ENCODE measurements at places on chromosomes 5 and 9. TPM values are rescaled to one million over a fixed set of nuclear protein-coding genes. Genes with fewer than 3 reads are reported as not detected.

SH3GL2 gene
- total RNA-seq: not detected

DEPDC1B gene
- total RNA-seq: 35.0 TPM

SPATA9 gene
- not detected for total RNA-seq

REEP2 gene
- total RNA-seq: 2.2 TPM

TRIM32 gene
- total RNA-seq: 11.0 TPM

FOXI1 gene
- total RNA-seq: not detected

PCDHB16 gene
- total RNA-seq: not detected

DNA sequence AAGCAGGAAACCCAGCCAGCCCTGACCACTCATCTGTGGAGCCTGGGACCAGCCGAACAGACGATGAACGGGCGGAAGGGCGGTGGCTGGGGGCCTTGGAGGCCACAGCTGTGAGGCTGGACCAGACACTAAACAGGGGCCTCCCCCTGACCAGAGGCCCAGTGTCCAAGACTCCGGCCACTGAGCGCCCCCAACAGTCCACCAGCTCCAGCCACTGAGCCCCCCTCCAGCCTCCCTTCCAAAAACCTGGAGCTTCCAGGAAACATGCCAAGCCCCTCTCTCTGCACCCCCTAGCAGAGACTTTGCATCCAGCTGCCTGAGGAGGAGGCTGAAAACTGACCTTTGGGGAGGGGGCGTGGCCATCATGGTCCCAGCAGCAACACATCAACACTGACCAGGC is 23.2 kb downstream of the CNTFR start:
- DNase-seq: no peak

- no peak for DNase-seq
Observed at GRCh38 chr5:111960476-111961215, 203.7 kb upstream of the NREP start.

DNA sequence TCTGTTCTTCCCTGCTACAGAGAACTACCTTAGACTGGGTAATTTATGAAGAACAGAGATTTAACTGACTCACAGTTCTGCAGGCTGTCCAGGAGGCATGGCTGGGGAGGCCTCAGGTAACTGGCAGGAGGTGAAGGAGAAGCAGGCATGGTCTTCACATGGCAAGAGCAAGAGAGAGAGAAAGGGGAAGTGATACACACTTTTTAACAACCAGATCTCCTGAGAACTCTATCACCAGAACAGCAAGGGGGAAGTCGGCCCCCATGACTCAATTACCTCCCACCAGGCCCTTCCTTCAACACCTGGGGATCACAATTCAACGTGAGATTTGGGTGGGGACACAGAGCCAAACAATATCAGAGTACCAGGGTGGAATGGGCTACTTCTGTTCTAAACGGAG is 766.8 kb downstream of the TLE1 start:
- DNase-seq: no peak

GRCh38 chr9:128062846-128063831 is 4.0 kb downstream of the NAIF1 start:
- DNase-seq: no peak

DNA sequence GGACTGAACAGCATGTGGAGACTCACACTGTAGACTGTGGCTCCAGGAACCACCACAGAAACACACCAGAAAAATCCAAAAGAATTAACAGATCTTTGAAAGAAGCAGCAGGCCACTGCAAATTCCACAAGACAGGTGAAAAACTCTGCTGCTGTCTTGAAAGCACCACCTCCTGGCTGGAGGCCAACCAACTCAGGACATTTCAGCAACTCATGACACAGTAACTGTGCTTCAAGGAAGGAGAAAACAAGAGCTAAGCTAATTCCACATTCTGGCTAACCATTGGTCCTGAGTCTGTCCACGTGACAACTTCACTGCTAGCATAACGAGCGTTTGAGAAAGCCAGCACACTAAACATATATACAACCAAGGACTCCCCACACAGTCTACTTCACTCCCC is 625.1 kb downstream of the PRELID2 start:
- no peak for DNase-seq

- no peak for DNase-seq
Observed at GRCh38 chr5:86964889-86965288, 302.8 kb upstream of the RASA1 start.

- no peak for DNase-seq
Observed at GRCh38 chr5:169121630-169122420, 179.1 kb downstream of the SLIT3 start.

GRCh38 chr5:44329716-44330115 is 59.5 kb downstream of the FGF10 start:
- DNase-seq: no peak

GRCh38 chr9:128136816-128137793 is 9.6 kb upstream of the PTGES2 start:
- no peak for DNase-seq

- no peak for DNase-seq
Observed at GRCh38 chr5:113824307-113824706, 310.8 kb downstream of the YTHDC2 start.

GRCh38 chr5:16712620-16713019 is 95.8 kb upstream of the RETREG1 start:
- DNase-seq: no peak

DNA sequence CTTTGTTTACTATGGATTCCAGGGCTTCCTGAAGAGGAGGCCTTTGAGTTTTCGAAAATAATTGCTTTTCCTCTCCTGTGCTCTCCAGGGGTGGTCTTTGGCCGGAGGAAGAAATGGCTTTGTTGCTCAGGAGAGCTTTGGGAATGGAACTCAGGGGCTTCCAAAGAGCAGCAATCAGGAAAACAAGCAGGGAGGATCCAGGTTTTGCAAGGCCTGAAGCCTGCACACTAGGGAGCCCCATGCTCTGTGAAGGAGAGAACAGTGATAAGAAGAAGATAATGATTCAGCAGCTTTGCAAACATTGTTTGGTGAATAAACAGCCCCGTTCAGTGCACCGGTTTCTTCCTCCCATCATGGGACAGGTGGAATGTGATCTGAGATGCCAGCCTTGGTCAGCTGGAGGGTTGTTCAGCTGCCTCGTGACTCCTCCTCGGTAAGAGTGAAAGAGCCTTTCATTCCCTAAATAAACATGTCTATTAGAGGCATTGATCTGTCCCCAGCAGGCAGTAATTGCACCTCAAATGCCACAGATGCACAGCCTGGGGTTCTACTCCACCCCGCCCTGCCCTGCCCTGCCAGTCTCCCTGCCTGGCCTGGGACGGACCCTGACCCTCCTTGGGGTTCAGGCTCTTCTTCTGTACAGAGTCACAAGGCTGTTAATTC is 11.5 kb upstream of the ALDH1B1 start:
- DNase-seq: no peak

GRCh38 chr9:13118313-13118712 is 161.2 kb downstream of the MPDZ start:
- DNase-seq: no peak

- no peak for DNase-seq
Observed at GRCh38 chr5:152503206-152503605, 98.1 kb upstream of the NMUR2 start.

DNA sequence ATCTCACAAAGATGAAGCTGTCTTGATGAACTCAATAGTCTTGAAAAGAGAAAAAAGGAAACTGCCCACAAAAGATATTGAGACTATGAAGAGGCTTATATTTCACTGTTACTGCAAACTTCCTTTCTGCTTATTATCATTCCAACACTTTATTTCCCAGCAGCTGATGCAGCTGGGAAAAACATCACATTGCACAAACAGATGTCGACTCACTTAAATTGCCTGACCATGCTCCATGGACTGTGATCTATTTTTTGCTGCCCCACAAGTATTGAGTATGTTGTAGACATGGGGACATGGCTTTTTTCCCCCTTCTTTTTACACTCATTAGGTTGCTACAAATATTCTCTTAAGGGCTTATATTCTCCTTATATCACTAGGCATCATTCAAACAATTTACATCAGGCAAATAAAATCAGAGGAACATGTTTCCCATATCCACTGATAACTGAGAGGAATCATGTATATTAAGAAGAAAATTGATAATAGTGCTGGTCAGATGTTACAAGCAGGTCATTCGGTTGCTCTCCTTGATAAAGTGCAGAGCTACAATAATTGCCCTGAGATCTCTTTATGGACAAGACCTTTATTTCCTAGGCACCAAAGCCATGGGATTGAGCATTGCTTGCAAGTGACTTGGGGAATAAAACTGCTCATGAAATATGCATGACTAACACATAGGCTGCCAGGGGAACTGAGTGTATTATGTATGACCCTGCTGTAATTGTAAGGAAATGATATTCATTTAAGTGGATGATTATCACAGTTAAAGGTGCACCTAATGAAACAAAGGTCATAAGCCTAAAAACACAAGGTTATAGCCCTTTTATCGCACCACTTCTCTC is 509.9 kb downstream of the ZNF608 start:
- DNase-seq: no peak

GRCh38 chr5:38548064-38548759 is 8.2 kb downstream of the LIFR start:
- DNase-seq: no peak

GRCh38 chr9:76371901-76372300 is 22.3 kb downstream of the RFK start:
- DNase-seq: no peak

- no peak for DNase-seq
Observed at GRCh38 chr5:82673057-82673809, 395.1 kb upstream of the RPS23 start.
